MM.1S (cell line): ENCODE measurements at places on chromosomes 1 and 21.

DNA sequence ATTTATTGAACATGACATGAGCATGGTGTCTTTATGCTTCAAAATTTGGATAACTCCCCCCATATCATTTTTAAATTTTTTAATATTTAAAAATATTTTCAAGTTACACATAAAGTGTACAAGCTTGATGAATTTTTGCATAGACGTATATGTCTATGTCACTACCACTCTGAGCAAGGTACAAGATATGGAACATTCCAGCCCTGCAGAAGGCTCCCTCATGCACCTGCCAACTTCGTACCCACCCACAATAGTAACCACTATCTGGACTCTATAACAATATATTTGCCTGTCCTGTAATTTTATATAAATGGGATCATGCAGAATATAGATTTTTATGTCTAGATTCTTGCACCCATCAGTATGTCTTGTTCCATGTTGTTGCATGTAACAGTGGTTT, 74.5 kb downstream of the CNST start:
- DNase-seq = no peak

GRCh38 chr21:24514081-24514733, 1093.1 kb downstream of the MRPL39 start:
- peak; percentile 57 for DNase-seq

DNA sequence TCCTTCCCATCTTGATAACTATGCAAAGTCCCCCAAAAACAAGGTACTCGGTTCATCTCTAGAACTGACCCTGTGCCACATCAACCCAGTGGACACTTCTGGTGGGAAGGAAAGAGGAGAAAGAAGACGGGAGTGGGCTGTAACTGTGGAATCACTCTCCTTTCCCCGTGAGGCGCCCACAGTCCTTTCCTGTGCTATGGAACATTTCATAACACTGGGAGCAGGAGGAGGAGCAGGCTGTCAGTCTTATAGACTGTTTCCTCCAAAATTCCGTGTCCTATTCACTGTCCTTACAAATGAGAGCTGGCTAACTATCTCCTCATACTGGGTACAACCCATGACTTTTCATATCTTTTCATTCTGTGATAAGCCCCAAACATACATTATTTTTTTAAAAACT, 40.7 kb downstream of the PLEKHA6 start:
- DNase-seq = no peak

DNA sequence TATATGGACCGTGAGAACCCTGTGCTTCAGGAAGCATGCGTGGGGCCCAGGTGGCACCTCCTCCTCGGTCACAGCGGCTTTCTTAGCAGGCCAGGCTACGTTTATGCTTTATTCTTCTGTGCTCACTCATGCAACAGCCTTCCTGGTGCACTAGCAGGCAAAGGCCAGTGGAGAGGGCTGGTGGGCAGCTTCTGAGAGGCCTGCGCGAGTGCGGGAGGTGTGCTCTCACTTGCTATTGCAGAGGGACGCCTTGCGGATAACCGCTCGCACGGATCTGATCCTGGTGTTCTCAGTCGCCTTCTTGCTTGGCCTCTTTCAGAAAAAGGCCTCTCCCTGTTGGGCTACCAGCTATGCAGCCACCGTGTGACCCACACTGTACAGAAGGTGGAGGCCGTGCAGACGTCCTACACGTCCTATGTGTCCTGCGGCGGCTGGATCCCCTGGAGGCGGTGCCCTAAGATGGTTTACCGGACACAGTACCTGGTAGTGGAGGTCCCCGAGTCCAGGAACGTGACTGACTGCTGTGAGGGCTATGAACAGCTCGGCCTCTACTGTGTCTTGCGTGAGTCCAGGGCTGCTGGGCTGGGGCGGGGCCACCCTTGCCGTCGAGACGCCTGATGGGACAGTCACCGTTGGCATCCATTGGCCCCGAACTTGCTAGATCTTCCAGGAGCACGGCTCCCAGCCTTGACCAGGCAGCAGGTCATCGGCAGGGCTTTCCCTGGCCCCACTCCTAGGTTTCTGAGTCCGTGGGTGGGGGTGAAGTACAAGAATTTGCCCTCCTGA, 4.8 kb downstream of the UMODL1 start:
- no peak for DNase-seq
